NCI-H2081 (cell line): ENCODE measurements at places on chromosomes 6 and 20.

- no peak for DNase-seq
These were observed 71.4 kb upstream of the SCAF8 start for GRCh38 chr6:154661768-154662167.

DNA sequence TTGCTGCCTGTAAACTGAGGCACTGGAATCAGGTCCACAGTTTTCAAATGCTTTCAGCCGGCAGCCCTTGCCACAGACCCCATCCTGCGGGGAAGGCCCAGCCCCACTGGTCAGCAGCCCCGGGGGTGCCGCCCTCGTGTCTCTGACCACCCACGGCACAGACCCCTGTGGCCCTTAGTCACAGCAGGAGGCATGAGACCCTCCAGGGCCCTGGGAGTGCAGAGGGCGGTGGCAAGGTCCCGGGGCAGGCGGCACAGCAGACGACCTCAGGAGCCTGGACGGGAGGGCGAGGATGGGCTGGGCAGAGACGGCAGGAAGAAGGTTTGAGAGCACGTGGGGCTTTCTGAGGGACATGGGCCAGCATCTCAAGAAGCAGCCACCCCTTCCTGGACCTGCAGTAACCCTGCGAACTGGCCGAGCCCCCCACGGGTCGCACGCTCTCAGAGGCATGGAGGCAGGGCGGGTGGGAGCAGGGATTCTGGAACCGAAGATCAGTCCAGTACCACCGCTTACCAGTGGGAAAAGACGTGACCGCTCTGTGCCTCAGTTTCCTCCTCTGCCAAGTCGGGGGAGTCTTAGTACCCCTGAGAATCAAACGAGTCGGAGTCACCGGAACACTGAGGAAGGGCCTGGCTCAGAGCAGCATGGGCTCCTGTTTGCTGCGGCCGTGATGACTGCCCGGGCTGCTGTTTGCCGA, 140.7 kb downstream of the TAF4 start:
- no peak for DNase-seq

GRCh38 chr6:38302081-38302480, 337.6 kb downstream of the BTBD9 start:
- DNase-seq: no peak

DNA sequence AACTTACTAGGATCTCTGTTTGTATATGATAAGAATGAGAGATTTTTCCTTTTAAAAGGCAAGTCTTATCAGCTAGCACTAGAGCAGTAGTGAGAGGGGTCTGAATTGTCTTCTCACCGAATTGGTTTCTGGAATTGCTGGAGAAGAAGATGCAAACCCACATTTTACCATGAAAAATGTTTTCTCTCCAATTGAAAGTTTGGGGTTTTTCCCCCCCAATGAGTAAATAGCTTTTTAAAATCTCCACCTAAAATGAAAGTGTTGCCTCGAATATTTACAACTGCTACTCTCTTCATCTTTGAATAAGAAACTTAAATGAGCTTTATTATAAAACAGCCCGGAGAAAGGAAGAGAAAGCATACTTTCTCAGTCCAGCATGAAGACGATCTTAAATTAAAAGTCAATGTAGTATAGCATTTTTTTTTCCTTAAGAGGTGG, 1.8 kb downstream of the TCF21 start:
- DNase-seq: no peak

- no peak for DNase-seq
These were observed 10.8 kb downstream of the SENP6 start for GRCh38 chr6:75612434-75612833.

DNA sequence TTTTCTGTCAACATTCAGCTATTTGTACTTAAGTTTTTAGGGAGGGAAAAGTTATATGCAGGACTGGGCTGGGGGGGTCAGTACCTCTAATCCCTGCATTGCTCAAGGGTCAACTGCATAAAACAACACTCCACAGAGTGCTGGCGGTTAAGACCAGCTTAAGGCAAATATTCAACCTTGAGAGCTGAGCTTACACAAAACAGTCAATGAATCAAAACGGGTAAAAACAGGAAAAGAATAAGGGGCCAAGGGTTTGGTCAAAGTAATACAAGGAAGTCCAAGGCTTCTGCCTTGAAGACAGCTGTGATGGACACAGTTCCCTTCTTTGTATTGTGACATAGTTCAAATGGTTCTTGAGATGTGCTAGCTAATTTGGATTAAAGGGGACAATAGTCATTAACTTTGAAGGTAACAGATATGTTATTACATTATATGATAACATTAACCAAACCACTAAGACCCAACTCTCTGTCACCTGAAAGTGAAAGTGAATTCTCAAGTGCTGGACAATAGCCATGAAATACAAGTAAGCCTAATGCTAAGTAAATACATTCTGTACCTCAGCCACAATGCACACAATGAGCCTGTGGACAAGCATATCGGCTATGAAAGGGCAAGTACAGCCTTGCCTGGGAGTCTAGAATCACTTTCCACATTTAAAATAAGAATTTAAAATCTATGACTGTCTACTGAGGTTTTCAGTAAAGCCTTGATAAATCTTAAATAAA, 106.8 kb downstream of the PDE10A start:
- no peak for DNase-seq

GRCh38 chr20:7977709-7978108, 37.5 kb upstream of the HAO1 start:
- DNase-seq: no peak

- no peak for DNase-seq
These were observed 113.7 kb upstream of the LOC128125822 start for GRCh38 chr6:63458480-63459115.

DNA sequence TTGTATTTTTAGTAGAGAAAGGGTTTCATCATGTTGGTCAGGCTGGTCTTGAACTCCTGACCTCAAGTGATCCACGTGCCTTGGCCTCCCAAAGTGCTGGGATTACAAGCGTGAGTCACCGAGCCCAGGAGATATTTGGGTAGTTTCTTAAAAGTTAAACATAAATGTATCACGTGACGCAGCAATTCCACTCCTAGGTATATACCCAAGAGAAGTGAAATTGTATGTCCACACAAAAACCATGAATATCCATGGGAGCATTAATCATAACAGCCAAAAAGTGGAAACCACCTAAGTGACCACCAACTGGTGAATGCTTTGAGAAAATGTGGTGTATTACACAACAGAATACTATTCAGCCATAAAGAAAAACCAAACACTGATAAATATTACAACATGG, 164.8 kb downstream of the MRPL14 start:
- DNase-seq: no peak

GRCh38 chr6:96613291-96613999, 50.5 kb downstream of the FHL5 start:
- no peak for DNase-seq
